ENCODE measurements at places on chromosomes 7 and 10.

GRCh38 chr7:2521952-2522591, 2.5 kb downstream of the LFNG start:
- peak; percentile 88 for DNase-seq

- DNase-seq, result no peak
Measured at GRCh38 chr10:1406967-1407945, 330.1 kb downstream of the ADARB2 start.

- no peak for DNase-seq
Measured at GRCh38 chr10:108515821-108516220, 1351.3 kb upstream of the SORCS1 start.

- DNase-seq, result peak; percentile 74
Measured at GRCh38 chr10:132387764-132388210, 9.2 kb upstream of the PWWP2B start.

DNA sequence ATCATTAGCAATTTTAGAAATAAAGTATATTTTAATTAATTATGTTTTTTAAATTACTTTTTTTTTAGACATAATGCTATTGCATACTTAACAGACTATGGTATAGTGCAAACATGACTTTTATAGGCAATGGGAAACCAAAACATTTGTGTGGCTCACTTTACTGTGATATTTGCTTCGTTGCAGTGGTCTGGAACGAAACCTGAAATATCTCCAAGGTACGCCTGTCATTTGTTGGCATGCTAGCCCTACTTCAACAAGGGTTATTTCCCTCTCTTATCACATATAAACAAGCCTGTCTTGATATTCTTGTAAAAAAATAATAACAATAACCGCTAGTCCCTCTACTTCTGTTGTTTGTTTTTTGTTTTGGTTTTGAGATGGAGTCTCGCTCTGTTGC, 74.2 kb downstream of the TYW1B start:
- DNase-seq, result no peak

- DNase-seq, result peak; percentile 24
Measured at GRCh38 chr10:113093188-113094113, 143.4 kb downstream of the TCF7L2 start.

- DNase-seq, result no peak
Measured at GRCh38 chr7:150734254-150734653, 3.0 kb upstream of the GIMAP5 start.

- DNase-seq, result no peak
Measured at GRCh38 chr10:32047881-32048280, 8.3 kb downstream of the KIF5B start.

- no peak for DNase-seq
Measured at GRCh38 chr7:133919810-133920209, 207.3 kb upstream of the LRGUK start.

DNA sequence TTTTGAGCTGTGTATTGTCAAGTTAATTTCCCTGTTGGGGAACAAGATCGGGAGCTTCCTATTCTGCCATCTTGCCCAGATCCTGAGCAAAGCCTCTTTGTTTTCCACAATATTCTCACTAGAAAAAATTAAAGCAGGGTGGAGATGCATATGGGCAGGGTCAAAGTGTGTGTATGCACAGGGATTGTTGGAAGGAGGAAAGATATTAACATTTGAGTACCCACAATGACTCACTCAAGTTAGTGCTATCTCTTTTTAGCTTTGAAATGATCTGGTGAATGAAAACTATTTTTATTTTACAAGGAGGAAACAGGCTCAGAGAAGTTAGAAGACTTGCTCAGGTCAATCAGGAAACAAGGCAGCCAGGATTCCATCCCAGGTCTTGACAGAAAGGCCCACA, 6.7 kb upstream of the BTBD16 start:
- DNase-seq, result no peak

DNA sequence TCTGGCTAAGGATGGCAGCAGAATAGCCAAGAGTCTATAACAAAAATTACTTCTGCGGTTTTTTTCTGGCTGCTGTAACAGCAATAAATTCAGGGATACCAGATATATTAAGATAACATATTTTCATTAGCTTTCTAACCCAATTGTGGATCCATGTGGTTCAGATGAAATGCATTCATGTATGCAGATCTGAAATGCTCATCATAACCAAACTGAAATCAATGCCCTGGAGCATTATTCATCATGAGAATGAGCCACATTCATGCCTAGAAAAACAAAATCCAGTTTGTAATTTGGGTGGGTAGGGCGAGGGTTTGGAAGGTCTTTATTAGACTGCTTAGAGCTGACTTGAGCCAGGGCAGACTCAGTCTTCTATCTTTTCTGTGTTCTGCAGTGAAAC, 69.8 kb upstream of the SEMA3A start:
- no peak for DNase-seq

All from CD4-positive, alpha-beta T cell treated with Interleukin-15 for 4 hours (primary cell).